ENCODE measurements at places on chromosomes 16 and 17. TPM values are rescaled to one million over a fixed set of nuclear protein-coding genes. Genes with fewer than 3 reads are reported as not detected.

DNA sequence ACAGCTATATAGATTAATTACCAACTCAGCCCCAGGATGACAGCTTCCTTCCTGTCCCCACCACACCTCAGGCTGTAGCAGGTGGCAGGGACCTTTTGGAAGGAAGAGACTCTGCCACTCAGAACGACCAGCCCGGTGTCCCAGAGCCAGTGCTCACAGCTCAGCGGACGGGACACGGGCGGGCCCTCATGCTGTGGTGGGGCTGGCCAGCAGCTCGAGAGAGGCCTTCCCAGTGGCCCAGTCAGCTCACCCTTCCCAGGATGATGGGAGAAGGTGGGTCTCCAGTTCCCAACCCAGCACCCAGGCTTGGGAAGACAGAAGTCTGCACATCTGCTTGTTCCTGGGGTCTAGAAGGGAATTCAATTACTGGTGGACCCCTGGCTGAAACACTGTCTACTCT is 10.5 kb downstream of the NUDT16L1 start:
- DNase-seq, result no peak

GRCh38 chr17:3038941-3039340 is 24.5 kb downstream of the OR1D5 start:
- no peak for DNase-seq

Gene CCR7
- polyA plus RNA-seq, result 0.65 TPM

DNA sequence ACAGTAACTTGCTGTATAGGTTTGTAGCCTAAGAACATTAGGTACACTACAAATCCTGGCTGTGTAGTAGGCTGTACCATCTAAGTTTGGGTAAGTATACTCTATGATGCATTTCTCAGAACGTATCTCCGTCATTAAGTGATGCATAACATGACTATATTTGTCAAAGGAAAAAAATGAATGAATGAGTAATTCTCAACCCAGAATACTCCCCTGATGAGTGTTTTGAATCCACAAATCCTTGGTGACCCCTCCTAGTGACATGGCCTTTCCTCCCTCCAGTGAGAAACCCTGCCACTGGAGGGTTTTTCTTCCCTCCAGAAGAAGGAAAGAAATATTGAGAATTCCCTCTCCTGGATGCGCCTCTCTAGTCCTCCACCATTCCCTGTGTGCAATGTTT is 24.0 kb upstream of the SALL1 start:
- DNase-seq, result no peak

GRCh38 chr17:3989041-3989886 is 25.0 kb upstream of the ATP2A3 start:
- DNase-seq, result no peak

DNA sequence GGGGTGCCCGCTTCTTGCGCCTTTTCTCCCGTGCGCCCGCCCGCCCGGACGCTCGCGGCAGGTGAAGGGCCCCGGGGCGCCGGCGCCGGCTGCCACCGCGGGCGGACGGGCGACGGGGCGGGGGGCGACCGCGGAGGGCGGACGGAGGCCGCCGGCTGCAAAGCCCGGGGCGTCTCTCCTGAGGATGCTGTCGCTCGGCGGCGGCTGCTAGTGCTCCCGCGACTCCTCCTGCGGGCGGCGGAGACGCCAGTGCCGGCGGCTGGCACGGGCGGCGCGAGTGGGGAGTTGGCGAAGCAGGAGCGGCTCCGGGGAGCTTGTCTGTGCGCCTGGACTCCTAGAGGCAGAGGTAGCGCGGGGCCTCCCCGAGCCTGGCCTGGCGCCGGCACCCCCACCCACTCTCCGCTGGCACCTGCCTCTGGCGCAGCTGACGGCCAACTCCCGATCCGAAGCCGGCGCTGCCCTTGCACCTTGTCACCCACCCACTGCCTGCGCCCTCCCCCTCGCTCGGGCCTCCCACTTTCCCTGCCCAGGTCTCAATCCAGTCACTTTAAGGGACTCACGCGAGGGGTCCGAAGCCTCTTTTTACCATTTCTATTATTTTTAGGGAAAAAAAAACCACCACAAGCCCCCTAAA is at the start of gene FAM20A:
TSS of gene FAM20A (minus strand) at position 437 of the 634 bp plus-strand sequence. CDS start 701 bp downstream, outside the sequence.
- no peak for DNase-seq

DNA sequence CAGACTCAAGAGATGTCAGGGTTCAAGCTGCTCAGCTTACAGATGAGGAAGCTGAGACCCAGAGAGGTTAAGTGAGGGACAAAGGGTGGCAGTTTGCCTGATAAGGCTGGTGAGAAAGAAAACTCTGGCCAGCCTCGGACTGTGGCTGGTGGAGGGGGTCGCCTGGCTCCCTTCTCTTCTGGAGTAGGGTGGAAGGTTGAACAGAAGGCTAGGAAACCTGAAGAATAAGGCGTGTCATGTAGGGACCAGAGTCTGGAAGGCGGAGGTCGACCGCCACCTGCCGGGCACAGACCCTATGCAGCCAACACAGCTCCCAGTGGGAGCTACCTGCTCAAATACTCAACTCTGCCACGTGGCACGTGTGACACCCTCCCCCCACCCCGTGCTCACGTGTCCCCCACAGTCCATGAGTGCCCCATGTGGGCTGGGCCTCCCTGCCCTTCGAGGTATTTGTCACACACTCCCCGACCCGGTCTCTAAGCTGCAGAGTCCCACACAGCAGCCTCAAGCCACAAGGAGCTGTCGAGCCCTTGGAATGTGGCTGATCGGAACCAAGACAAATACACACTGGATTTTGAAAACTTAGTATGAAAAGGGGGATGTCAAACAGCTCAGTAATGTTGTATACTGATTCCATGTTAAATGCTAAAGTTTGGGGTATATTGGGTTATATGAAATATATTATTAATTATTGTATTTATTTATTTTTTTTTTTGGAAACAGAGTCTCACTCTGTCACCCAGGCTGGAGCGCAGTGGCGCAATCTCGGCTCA is 11.8 kb downstream of the HID1 start:
- DNase-seq, result peak; percentile 34

DNA sequence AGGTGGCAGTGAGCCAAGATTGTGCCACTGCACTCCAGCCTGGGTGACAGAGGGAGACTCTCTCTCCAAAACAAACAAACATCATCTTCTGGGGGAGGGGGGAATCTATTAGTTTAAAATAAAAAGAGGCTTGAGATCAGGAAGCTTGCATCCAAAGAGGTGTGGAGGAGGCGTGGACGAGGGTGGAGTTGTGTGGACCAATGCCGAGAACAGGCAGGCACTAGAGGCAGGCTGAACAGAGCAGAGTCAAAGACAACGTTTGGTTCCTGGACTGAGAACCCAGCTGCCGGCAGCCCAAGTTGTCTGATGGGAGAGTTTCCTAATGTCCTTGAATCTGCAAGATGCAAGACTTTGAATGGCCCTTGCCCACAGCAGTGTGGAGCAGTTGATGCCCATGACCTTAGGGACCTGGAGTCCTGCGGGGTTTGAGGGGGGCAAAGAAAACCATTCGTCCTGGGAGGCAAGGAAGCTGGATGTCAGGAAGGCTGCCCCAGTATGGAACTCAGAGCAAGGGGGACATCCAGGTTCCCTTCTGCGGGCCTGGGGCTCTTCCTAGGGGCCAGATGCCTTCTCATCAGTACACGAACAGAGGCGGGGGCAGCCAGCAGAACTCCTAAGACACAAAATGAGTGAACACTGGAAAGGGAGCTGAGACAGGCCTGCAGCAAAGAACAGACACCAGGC is 9.2 kb downstream of the TBC1D16 start:
- no peak for DNase-seq

GRCh38 chr17:77215281-77215680 is 74.5 kb downstream of the SEC14L1 start:
- no peak for DNase-seq

DNA sequence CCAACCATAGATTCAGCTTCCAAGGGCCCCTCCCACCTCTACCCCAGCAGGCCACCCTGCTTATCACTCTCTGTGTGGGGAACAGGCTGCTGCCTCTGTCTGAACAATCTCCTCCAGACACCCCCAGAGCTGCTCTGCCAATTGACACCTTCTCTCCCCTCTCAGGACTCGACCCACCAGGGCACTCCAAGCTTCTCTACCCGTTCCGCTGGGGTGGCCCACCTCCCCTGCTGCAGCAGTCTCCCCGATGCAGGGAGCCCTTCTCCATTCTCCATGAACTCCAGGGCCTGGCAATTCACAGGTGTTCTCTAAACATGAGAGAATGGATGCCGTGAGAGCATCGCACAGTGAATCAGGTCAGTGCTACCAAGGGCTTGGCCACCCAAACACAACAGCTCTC is 28.3 kb upstream of the FAAP100 start:
- DNase-seq, result no peak

GRCh38 chr16:18809165-18809564 is 7.8 kb upstream of the ARL6IP1 start:
- DNase-seq, result no peak

Gene NOTUM
- polyA plus RNA-seq, result 2.1 TPM

DNA sequence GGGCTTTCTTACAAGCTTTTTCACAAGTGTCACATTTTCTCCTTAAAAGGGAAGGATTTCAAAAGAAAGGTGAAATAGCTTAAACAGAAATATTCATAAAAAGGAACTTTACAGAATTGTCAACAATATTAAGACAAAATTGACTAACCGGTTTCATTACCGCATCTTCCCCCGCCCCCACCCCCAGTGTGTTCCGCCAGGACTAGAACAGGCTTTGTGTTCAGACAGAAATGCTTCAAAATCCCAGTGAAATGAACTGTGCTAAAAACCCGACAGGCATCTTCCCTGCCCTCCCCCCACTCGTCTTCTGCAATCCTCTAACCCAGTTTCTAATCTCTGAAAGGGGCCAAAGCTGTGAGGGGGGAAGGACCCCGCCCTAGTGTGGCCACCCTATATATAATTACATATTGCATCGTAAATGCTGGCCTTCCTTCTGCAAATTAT is 990 bp upstream of the ROGDI start:
- no peak for DNase-seq

Gene SUPT4H1
- polyA plus RNA-seq, result 137 TPM

Gene ETV4
- polyA plus RNA-seq, result 39.7 TPM

GRCh38 chr17:79721993-79722671 is 8.6 kb upstream of the ENPP7 start:
- no peak for DNase-seq

DNA sequence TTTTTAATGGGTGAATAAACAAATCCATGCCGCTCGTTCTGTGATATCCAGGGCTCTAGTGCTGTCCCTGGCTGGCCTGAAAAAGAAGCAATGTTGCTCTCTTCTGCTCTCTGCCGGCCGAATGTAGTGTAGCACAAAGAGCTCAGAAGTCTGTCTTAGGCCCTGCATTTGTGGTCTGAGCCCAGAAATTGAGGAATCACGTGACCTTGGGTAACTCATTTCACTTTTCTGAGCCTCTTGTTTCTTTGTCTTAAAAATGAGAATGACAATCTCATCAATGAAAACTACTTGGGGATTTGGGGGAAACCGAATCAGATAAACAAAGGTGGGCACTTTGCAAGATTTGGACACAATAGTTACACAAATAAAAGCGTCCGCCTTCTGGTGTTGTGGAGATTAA is 381.6 kb upstream of the ASIC2 start:
- DNase-seq, result peak; percentile 52

GRCh38 chr17:41539979-41540701 is 12.0 kb upstream of the KRT19 start:
- DNase-seq, result no peak

GRCh38 chr17:38572669-38573365 is 32.9 kb downstream of the SRCIN1 start:
- DNase-seq, result peak; percentile 69

- DNase-seq, result no peak
Observed at GRCh38 chr17:73795730-73796129, 151.5 kb upstream of the SDK2 start.

Gene GAST
- polyA plus RNA-seq, result not detected

Gene CCL3
- 2.6 TPM for polyA plus RNA-seq

Gene CXCL16
- 14.1 TPM for polyA plus RNA-seq

DNA sequence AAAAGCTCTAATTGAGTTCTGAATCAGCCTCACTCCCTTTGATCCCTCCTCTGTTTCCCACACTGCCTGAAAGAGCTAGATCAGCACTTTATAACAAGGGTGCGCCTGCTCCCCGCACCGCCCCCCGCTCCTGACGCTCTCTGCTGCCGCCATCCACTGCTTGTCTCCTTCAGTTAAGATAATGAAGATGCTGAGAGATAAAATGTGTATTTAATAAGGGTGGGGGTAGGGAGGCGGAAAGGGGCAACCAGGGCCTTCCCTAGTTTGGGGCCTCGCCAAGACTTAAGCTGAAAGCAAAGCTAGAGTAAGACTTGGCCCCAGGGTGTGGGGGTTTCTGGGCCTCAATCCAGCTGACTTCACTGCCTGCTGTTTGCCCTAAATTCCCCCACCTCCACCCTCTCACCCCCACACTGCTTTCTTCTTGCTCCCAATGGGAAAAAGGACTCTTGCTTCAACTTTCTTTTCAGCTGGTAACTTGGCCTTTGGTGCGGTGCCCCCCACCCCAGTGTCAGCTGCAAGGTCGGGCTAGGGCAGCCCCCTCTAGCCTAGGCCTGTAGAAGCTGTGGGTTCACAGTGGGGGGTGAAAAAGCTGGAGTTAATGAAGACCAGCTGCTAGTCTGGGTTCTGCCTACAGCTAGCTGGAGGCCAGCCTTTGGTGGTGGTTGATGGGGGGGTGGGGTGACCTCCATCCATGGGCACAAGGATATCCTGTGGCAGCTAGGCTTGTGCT is 1.8 kb upstream of the RARA start:
- DNase-seq, result no peak

- DNase-seq, result no peak
Observed at GRCh38 chr16:88541831-88542616, 28.2 kb upstream of the ZC3H18 start.

GRCh38 chr16:85179344-85180046 is 67.2 kb upstream of the CIBAR2 start:
- no peak for DNase-seq

GRCh38 chr16:81190667-81191066 is 47.8 kb upstream of the BCO1 start:
- no peak for DNase-seq

DNA sequence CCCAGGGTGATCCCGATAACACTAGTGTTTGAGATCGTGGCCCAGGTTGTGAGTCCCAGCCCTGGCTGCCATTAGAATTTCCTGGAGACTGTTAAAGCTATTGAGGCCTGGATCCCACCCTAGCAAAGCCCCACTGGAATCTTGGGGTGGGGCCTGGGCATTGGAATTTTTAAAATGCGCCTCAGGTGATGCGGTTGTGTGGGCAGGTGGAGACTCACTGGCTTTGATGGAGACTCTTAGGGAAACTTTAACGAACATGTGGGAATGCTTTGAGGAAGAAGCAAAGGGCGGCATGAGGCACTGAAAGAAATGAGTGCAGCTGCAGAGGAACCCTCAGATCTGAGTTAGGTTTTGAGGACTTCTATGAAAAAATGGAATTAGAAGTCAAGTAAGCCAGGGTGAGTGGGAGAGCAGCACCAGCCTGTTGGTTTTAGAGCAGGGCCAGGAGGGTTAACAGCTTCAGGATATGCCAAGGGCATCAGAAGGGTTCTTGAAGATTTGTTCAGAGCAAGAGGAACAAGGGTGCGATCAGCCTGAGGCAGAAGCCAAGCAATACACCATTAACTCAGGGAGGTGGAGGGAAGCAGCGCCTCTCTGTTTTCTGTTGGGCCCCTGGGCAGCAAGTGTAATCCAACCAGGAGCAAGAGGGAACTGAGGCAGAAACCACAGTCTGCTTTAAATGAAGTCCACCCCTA is 42.5 kb downstream of the KSR1 start:
- no peak for DNase-seq

DNA sequence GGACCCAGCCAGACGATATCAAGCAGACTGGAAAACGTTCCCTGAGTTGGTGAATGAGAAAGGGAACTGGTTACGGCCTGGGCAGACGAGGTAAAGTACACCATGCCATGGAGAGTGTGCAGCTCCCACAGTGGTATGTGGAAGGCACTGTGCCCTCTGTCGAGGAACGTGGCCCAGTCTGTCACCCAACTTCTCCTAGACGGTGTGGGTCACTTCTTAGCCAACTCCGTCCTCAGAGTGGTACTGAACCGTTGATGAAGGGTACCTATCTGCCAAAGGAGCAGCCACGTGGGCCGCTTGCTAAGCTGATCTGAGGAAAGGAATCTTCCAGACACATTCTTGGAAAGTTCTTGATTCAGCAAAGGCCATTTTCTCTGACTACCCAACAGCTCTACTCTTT is 56.0 kb upstream of the AXIN2 start:
- DNase-seq, result no peak

Data from renal pelvis (tissue), 12 donors.